Lung (tissue), 17 donors: ENCODE measurements at places on chromosomes 7 and 10.

GRCh38 chr10:123558651-123559050 lies 107.5 kb upstream of the GPR26 start:
- DNase-seq = no peak

DNA sequence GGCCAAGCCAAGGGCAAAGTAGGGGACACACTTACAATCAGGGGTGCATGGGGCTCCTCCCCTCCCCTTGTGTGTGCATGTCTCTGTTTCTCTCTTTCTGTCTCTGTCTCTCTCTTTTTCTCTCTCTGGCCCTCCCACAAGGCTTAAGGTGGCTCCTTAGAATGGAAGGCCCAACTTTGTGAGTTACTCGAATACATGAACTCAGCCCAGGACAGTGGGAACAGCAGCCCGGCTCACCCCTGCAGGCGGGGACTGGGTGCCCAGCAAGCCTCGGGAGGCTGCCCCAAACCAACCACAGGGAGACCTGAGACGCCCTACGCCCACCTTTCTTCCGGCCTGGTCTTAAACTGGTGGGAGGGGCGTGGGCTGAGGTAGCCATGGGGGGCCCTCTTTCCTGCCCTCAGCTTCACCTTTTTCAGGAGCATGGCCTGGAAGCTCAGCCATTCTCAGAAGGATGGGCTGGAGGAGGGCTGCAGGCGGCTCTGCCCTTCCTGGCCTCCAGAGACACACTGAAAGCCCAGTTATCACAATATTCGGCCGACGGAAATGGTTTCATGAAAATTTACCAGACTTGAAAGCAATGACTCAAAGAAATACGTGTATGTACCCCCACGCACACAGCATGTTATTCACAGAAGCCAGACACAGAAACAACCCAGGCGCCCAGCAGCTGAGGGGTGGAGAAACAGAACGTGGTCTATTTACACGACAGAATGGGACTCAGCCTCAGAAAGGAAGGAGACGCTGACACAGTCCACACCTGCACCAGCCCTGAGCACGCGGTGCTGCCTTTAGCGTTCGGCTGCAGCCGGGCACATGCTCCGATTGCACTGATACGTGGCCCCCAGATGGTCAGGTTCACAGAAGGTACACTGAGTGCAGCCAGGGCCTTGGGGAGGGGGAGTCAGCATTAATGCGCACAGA lies 229.5 kb downstream of the PTPRN2 start:
- no peak for DNase-seq

GRCh38 chr7:79282070-79282694 lies 171.3 kb downstream of the MAGI2 start:
- peak; percentile 31 for DNase-seq

DNA sequence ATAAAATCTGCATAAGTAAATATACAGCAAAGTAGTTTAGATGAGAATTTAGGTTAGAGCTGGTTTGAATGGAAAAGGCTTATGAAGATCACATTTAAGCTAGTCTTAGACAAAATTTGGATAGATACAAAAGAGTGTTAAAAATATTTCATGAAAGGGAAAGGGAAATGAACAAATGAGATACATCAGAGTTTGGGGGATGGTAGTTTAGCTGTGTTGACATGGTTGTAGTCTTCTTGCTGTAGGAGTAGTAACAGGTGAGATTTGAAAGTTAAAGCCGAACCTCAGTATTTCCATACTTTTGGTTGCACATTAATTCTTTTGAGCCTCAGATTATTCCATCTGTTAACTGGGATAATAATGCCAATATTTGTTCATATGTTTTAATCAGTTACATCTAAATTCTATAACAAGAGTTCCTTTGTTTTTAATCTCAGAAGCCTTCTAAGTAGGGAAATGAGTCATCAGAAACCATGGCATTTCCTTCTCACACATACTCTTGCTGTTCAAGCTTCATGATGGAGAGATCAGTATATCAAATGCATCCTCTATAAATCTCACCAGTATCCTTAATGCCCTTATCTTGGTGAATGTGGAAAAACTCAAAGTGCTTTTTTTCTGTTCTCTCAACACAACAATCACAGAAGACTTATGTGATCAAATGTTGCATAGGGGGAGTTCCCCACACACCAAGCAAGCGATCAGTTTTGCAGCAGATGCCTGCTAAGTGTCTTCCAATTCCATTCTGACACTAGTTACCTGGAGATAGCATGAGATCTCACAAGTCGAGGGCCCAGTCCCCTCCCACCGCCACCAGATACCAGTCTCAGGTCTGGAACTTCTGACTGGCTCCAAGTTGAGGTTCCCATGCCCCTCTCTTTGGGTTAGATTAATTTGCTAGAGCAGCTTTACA lies 84.7 kb downstream of the MAPK8 start:
- DNase-seq = no peak

DNA sequence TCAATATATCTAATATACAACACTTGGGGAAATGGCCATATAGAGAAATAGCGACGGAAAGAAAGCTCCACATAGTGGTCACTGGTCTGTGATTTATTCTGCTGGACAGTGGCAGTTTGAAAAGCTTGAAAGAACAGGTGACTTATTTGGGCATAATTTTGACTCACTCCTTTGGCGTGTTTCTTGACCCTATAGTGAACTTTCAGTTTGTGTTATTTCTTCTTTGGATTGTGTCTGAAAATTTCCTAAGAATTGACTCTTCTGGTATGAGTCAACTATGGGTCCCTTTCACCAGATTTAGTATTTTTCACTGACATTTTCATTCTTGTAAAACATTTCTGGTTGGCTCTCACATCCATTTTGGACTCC lies 25.8 kb upstream of the IMMP2L start:
- DNase-seq = no peak

DNA sequence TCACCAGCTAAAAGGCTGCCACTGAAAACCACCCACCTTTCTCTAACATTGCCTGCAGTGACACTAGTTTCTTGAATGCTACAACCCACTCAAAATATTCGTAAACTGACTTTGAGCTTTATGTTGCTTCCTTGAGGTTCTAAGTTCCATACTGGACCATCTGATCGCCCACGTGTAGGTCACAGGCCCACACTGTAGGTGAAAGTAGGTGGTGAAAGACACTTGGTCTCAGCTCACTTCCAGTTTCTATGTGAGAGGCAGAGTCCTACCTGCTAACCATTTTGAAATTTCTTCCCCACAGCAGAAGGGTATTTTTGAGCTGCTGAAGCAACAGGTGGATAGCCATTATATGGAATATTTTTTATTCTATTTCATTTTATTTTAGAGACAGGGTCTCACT lies 97.3 kb downstream of the MYO3A start:
- DNase-seq = no peak
